ENCODE measurements at places on chromosomes 3 and 15.
A peak's percentile ranks its signal among the peaks of the same experiment; 100 is the strongest.

DNA sequence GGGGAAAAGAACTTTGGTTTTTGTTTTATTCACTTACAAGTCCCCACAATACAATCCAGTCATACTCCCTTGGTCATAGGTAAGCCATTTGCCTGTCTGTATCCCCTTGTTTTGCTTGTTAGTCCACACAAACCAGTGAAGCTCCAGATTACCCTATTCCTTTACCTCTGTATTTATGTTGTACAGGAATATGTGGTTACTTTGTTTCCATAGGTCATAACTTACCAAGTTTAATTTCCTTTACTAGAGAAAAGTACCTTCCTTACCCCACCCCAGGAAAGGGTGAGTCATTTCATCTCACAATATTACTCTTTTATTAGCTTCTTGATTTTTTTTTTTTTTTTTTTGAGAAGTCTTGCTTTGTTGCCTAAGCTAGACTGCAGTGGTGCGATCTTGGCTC, 113.4 kb upstream of the LRRFIP2 start:
- DNase-seq: no peak

- DNase-seq: no peak
These were observed 2.3 kb upstream of the TLE3 start for GRCh38 chr15:70099967-70100473.

DNA sequence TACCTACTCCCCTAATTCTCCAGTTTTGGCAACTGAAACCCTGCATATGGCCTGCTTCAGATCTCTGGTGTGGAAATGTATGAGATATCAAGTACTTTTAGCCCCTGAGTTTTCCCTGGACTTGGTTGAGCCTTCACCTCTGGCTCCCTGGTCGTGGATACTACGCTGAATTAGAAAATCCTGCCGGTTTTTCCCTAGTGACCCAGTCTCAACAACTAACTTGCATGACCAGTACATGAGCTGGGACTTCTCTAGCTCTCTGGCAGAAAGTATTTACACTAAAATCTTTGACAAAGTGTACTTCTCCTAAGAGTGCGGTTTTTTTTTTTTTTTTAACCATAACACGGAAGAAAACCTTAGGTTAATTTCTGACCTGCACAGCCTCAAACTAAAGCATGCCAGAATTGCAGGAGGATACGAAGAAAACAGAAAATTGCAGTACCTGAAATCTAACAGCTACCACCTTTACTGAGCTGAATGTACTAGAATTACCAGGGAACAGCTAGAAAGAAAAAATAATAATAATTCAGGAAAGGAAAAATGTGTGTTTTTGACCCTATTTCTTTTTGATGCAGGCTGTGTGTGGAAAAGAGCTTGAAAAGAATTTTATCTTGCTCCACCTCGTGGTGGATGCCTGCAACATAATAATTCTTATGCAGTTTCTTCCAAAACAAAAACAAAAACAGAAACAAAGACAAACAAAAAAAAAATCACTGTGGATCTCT, 165.6 kb downstream of the GMNC start:
- DNase-seq: peak; percentile 64

- peak; percentile 53 for DNase-seq
These were observed 52.6 kb downstream of the NMD3 start for GRCh38 chr3:161273589-161274218.

- no peak for DNase-seq
These were observed 168.4 kb upstream of the CADPS start for GRCh38 chr3:63043631-63044030.
